PC-9 (cell line): ENCODE measurements at places on chromosomes 1 and 21.

- no peaks in the 10 kb centered on the region for H3K27me3 ChIP-seq
- H3K4me1 ChIP-seq = peaks cover 13% of the 10 kb centered on the region
- no peaks in the 10 kb centered on the region for H3K36me3 ChIP-seq
- no peak overlapping the region for H3K4me3 ChIP-seq
- H3K27ac ChIP-seq = no peak overlapping the region
Observed at GRCh38 chr1:157091186-157091585, 8.4 kb downstream of the ETV3L start.

DNA sequence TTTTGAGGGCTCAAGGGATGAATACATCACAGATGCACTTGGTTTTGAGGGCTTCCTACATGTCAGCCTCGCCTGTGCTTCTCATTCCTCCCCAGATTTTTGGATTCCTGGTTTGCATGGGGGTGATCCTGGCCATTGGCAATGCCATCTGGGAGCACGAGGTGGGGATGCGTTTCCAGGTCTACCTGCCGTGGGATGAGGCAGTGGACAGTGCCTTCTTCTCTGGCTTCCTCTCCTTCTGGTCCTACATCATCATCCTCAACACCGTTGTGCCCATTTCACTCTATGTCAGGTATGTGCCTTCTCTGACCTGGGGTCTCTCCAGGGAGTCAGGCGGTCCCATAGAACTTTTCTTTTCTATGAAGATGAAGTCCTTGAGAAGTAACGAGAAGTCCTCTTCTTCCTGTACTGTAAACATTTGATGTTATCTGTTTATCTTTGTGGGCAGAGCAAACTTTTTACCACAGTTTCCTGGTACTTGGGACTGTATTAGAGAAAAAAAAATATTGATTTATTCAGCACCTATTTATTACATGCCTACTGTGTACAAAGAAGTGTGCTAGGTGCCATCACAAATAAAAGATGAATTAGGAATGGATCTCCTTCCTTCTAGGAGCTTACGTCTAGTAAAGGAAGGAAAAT, 12.0 kb downstream of the ATP8B2 start:
- no peak overlapping the region for H3K27ac ChIP-seq
- DNase-seq = no peak
- H3K36me3 ChIP-seq = no peaks in the 10 kb centered on the region
- H3K4me3 ChIP-seq = no peak overlapping the region

GRCh38 chr1:77095236-77095635, 124.0 kb downstream of the PIGK start:
- H3K27me3 ChIP-seq = no peaks in the 10 kb centered on the region
- H3K4me3 ChIP-seq = no peak overlapping the region
- no peak for DNase-seq
- no peaks in the 10 kb centered on the region for H3K36me3 ChIP-seq
- no peaks in the 10 kb centered on the region for H3K4me1 ChIP-seq

- H3K27ac ChIP-seq = no peak overlapping the region
- H3K27me3 ChIP-seq = no peaks in the 10 kb centered on the region
- no peak overlapping the region for H3K4me3 ChIP-seq
Observed at GRCh38 chr1:94379615-94380014, 38.6 kb upstream of the ABCD3 start.

DNA sequence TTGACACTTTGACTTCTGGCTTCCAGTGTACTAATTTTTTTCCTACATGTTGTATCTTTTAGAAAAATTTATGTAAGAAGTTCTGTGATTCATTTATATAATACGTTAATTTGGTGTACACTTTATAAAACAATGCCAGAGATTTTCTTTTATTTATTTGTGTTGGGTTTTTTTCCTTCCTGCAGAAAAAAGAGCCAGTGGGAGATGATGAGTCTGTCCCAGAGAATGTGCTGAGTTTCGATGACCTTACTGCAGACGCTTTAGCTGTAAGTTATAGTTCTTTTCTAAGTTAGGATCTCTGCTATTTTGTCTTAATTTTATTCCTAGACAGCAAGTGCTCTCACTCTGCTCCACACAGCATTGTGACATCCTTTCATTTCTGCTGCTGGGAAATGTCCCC, 14.4 kb downstream of the SARS1 start:
- peaks cover 63% of the 10 kb centered on the region for H3K36me3 ChIP-seq
- H3K27ac ChIP-seq = peak overlapping the region; percentile 80
- H3K27me3 ChIP-seq = no peaks in the 10 kb centered on the region
- DNase-seq = no peak
- H3K4me3 ChIP-seq = no peak overlapping the region

DNA sequence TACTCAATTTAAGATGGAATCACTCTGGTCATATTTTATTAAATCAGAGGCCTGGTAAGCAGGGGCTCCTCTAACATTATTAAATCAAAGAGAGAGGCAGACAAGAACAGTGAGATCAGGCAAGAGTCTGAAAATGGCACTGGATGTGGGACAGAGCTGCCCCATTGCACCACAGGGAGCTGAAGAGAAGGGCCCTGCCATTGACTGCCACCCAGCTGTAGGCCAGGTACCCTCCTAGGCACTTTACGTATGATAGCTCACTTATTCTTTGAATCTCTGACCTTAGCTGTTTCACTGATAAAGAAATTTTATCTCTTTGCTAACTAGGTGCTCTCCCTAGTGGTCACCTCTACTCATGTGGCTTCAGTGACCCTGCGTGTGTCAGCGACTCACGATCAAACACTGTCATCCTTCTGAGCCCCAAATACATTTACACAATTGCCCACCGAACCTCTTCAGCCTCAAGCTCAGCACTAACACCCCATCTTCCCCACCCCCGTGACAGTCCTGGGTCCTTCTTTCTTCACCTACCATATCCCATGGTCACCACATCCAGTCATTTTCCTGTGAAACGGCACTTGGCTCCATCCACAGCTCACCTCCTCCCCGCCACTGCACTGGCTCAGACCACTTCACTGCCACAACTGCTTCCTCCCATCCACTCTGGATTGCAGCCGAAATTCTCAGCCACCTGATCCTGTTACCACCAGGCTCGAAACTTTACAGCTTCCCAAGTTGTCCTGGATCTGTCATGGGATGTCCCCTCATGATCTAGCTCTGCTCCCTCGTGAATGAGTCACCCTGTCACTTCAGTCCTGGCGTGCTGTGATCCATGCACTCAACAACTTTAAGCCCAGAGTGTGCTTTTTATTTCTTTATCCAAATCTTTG, 97.3 kb upstream of the SYT6 start:
- H3K27me3 ChIP-seq = no peaks in the 10 kb centered on the region
- DNase-seq = no peak
- H3K4me1 ChIP-seq = no peaks in the 10 kb centered on the region
- no peak overlapping the region for H3K4me3 ChIP-seq
- no peak overlapping the region for H3K27ac ChIP-seq
- H3K36me3 ChIP-seq = no peaks in the 10 kb centered on the region

- H3K4me3 ChIP-seq = no peak overlapping the region
- DNase-seq = no peak
- H3K4me1 ChIP-seq = peaks cover 49% of the 10 kb centered on the region
- H3K36me3 ChIP-seq = 0 out of 2 replicates have a peak, but pooled peaks cover 5% of the 10 kb centered on the region
Observed at GRCh38 chr1:8398677-8399076, 80.8 kb downstream of the SLC45A1 start.

- no peaks in the 10 kb centered on the region for H3K27me3 ChIP-seq
- H3K4me3 ChIP-seq = no peak overlapping the region
- no peaks in the 10 kb centered on the region for H3K36me3 ChIP-seq
- no peak for DNase-seq
Observed at GRCh38 chr1:192941722-192942411, 117.3 kb downstream of the UCHL5 start.
